Right lung (tissue), 10 donors: ENCODE measurements at places on chromosomes 7 and 10. TPM values are rescaled to one million over a fixed set of nuclear protein-coding genes. Genes with fewer than 3 reads are reported as not detected.

The PLAC9 gene
- 45.2 TPM for polyA plus RNA-seq

The TMEM176A gene
- polyA plus RNA-seq: 4.2 TPM

The TMEM139 gene
- polyA plus RNA-seq: 6.9 TPM

The CDHR1 gene
- 0.40 TPM for polyA plus RNA-seq

The ATOH7 gene
- polyA plus RNA-seq: 0.13 TPM

The UBE2H gene
- polyA plus RNA-seq: 64.4 TPM

The COBL gene
- polyA plus RNA-seq: 3.5 TPM

The AMZ1 gene
- 0.64 TPM for polyA plus RNA-seq

The NACAD gene
- 10.3 TPM for polyA plus RNA-seq

The OR2A1 gene
- 0.67 TPM for polyA plus RNA-seq
